ENCODE measurements at places on chromosomes 3 and 15.

GRCh38 chr15:71152542-71152941 lies 37.3 kb downstream of the THSD4 start:
- no peak for DNase-seq

DNA sequence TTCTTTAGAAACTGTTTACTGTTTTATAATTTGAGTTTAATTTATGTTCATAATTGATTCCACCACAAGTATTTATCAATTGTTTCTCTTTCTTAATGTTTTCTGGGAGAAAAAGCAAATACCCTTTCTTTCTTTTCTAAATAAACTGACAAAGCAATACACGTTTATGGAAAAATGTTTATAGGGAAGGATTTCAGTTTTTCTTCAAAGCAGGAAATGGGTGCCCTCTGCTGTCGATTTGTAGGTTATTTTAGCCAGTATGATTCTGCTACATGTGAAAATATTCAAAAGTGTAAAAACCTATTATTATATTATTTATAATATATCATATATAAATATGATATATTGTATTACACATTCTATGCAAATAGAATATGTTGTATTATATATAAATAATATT lies 921.0 kb upstream of the ROBO1 start:
- DNase-seq = no peak

DNA sequence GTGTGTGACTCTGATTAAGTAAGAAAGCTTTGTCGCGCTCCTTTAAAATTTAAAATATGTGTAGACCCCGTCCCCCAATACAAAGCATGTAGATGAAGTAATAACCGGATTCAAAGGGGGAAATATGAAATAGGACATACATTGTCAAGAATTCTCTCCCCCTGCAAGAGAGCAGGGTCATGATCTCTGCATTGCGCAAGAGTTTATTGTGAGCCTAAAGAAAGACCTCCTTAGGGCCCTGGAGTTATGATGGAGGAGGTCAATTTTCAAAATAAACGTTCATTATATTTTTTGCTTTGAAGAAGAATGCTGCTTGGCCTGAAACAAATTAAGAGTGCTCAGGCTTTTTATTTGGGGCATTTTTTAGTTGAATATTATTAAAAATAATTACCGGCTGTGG lies 235.0 kb downstream of the SHOX2 start:
- DNase-seq = no peak

GRCh38 chr3:53555068-53555588 lies 60.7 kb downstream of the CACNA1D start:
- DNase-seq = no peak

GRCh38 chr3:50124800-50125178 lies 30.3 kb upstream of the SEMA3F start:
- DNase-seq = no peak

- DNase-seq = peak; percentile 79
Measured at GRCh38 chr15:77907824-77908751, 169.4 kb downstream of the TBC1D2B start.

- no peak for DNase-seq
Measured at GRCh38 chr3:59334585-59334984, 284.8 kb upstream of the CFAP20DC start.

GRCh38 chr15:79779746-79780145 lies 117.1 kb downstream of the MTHFS start:
- DNase-seq = peak; percentile 48

- no peak for DNase-seq
Measured at GRCh38 chr3:30135190-30135589, 471.2 kb upstream of the TGFBR2 start.

DNA sequence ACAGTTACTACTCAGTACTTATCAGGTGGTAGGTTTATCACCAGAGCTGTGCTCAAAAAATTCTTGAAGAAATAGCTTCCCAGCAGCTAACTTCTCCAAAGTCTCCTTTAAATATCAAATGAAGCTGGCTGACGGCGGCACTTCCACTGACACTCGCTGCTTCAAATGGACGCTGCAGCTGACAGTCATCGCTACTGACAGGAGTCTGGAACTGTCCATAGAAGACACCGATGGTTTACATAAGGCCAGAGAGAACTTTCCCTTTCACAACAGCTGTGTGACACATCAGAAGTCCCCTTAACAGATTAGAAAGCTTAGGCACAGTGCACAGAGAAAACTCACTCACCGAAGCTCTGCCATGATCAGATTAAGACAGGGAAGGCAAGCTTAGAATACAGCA lies 270.2 kb downstream of the SHOX2 start:
- no peak for DNase-seq

DNA sequence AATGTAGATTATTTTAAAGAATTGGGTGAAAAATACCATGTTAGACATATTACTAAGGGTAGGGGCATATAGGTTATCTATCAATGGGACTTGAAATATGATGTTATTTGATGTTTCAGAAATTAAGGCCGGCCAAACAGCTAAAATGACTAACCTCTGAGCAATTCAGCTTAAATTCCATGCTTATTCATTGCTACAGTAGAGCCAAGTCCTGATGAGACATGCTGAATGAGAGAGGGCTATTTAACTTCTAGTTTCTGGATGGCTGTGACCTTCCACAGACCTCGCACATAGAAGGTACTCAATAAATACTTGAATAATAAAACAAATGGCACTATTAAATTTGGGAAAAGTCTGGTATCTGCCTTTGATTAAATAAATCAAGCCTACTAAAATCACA lies 175.6 kb upstream of the WNT5A start:
- no peak for DNase-seq

- DNase-seq = no peak
Measured at GRCh38 chr3:159831466-159831865, 157.2 kb upstream of the IL12A start.

GRCh38 chr3:14113965-14114635 lies 10.6 kb downstream of the CHCHD4 start:
- DNase-seq = no peak

- no peak for DNase-seq
Measured at GRCh38 chr3:23669541-23670255, 136.1 kb upstream of the UBE2E1 start.

DNA sequence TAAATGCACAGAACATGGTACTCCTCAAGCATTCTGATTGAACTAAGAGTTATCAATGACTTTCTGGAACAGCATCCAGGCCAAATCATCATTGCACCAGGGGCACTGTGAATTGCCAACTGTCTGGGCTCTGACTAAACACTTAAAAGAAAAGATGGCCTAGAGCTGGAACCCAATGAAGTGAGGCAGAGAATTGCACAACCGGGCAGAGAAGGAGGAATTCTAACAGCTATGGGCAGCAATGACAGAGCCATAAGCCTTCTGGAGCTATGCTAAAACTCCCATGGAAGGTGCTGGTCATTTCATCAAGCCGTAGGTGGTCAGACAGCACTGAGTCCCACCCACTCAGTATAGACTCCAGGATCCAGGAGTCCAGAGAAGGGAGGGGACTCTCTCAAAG lies 48.1 kb upstream of the OXTR start:
- no peak for DNase-seq

DNA sequence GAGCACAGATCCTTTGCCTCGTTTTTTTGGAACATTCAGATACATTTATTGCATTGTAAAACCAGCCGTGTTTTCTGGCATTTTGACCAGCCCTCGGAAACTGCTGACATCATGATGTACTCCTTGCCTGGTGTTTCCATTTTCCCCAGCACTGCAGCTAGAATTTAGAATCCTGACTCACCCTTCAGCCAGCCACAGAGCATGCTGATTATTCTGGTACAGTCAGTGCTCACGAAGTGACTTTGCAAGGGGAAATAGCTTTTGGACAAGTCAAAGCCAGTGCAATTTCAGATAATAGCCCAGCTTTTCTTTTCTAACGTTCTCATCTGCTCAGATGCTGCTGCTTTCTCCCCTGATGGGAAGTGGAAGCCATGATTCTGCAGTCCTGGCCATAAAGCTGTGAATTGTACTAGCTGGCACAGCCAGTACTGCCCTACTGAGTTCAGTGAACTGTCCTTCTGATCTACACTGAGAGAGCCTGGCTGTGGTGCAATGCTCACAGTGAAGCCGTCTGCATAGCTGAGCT lies 12.1 kb upstream of the CNBP start:
- no peak for DNase-seq

DNA sequence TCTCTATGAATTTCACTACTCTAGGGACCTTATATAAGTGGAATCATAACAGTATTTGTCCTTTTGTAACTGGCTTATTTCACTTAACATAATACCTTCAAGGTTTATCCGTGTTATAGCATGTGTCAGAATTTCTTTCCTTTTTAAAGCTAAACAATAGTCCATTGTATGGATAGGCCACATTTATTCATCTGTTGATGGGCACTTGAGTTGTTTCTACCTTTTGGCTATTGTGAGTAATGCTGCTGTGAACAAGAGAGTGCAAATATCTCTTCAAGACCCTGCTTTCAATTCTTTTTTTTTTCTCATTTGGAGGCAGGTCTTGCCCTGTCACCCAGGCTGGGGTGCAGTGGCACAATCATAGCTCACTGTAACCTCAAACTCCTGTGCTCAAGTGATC lies 56.5 kb downstream of the CHCHD6 start:
- DNase-seq = no peak

- DNase-seq = peak; percentile 56
Measured at GRCh38 chr15:68412218-68412617, 19.7 kb downstream of the ITGA11 start.

DNA sequence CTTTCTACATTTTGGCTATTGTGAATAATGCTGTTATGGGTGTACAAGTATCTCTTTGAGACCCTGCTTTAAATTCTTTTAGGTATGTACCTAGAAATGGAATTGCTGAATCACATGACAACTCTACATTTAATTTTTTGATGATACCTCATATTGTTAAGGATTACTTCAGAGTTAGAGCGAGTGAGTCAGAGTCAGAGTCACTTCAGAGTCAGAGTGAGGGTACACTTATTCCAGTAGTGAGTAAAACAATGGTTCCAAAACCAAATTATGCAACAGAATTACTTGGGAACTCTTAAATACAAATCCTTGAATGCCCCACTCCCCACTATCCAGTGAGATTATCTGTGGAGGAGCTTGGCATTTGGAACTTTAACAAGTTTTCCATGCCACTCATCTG lies 50.3 kb upstream of the SNRK start:
- no peak for DNase-seq

- no peak for DNase-seq
Measured at GRCh38 chr3:151838574-151839312, 24.8 kb downstream of the AADAC start.

- no peak for DNase-seq
Measured at GRCh38 chr15:58241872-58242271, 103.7 kb downstream of the AQP9 start.
